AG10803 (cell line): ENCODE measurements at places on chromosomes 2 and 18.
A peak's percentile ranks its signal among the peaks of the same experiment; 100 is the strongest.

- DNase-seq, result no peak
Observed at GRCh38 chr2:238284802-238285515, 3.5 kb downstream of the PER2 start.

DNA sequence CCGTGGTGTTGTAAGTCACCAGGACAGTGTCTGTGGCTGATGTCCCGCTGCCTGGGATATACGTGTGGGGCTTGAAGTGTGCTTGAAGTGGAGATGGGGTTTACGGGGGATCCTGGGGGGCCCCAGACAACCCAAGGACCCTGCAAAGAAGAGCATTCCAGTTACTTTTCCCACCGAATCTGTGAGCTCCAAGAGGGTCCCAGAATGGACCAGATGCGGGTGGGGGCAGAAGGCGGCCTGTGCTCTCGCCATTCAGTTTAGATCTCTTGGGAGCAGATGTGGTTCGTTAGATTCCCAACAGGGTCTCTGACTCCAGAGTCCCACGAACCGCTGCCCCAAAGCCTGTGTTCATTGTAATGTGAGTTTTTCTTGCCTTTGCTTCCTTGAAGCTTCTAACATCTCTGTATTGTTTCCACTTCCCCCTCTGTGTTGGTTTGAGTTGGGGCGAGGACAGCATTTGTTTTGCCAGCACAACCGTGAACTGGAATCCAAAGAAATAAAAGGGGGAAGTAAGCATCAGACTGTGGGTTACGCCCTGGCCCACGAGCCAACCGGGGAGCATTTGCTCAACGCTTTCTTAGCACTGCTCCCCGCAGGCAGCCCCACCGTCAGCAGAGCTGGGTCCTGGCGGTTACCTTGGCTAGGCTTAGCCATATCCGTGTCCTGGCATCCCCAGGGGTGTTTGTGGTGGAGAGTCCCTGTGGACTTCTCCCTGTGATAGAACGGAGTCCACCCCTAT is 92.1 kb downstream of the SH3BP4 start:
- no peak for DNase-seq

DNA sequence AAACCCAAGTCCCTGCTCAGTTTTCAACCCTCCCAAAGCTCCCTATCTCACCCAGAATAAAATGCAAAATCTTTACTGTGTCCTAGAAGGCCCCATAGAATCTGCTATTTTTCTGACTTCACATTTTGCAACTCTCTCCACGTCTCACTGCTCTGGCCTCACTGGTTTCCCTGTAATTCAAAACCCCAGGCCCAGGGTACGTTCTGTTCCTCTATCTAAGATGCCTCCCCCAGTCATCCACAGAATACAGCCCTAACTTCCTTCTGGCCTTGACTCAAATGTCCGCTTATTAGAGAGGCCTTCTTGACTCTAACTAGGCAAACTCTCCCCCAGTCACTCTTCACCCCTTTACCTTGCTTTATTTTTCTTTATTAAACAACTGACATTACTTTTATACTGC is 42.0 kb downstream of the FAM161A start:
- no peak for DNase-seq

DNA sequence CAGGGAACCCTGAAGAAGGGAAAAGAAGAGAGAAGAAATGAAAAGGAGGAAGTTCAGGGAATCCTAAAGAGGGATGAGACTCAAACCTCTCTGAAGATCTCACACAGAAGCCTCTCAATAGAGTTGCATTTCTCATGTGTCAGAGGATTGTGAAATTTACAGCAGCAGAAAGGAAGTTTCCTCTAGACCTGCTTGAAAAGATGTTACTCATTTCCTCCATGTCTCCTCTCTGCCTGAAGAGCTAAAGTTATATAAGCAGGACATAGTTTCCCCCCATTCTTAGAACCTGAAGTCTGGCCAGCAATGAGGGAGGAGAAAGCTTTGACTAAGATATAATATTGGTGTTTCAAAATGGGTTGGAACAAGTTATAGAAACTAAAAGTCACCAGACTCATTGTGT is 1155.6 kb downstream of the LRP1B start:
- peak; percentile 6 for DNase-seq

- no peak for DNase-seq
Observed at GRCh38 chr18:68461481-68462018, 253.4 kb downstream of the TMX3 start.

GRCh38 chr2:44360749-44361329 is 455 bp downstream of the PREPL start:
- peak; percentile 27 for DNase-seq

- peak; percentile 7 for DNase-seq
Observed at GRCh38 chr2:135762022-135762421, 20.4 kb downstream of the UBXN4 start.

GRCh38 chr18:9642799-9643462 is 28.6 kb upstream of the PPP4R1 start:
- DNase-seq, result peak; percentile 42

- DNase-seq, result peak; percentile 6
Observed at GRCh38 chr2:15096873-15097272, 464.3 kb downstream of the NBAS start.

GRCh38 chr18:2402084-2402483 is 169.2 kb downstream of the METTL4 start:
- DNase-seq, result peak; percentile 67

GRCh38 chr2:78766459-78766858 is 259.0 kb upstream of the REG3G start:
- DNase-seq, result no peak

GRCh38 chr2:113056521-113056920 is 2.5 kb upstream of the IL36RN start:
- no peak for DNase-seq

GRCh38 chr2:56369316-56369715 is 185.5 kb downstream of the CCDC85A start:
- DNase-seq, result peak; percentile 25

GRCh38 chr2:33312355-33312754 is 164.1 kb upstream of the RASGRP3 start:
- peak; percentile 72 for DNase-seq

- peak; percentile 46 for DNase-seq
Observed at GRCh38 chr2:207115715-207116364, 49.9 kb downstream of the KLF7 start.

- no peak for DNase-seq
Observed at GRCh38 chr2:26870585-26871095, 22.7 kb downstream of the DPYSL5 start.

- no peak for DNase-seq
Observed at GRCh38 chr2:126826491-126826890, 72.2 kb upstream of the TEX51 start.

- DNase-seq, result no peak
Observed at GRCh38 chr2:130806370-130806769, 30.3 kb upstream of the ARHGEF4 start.

DNA sequence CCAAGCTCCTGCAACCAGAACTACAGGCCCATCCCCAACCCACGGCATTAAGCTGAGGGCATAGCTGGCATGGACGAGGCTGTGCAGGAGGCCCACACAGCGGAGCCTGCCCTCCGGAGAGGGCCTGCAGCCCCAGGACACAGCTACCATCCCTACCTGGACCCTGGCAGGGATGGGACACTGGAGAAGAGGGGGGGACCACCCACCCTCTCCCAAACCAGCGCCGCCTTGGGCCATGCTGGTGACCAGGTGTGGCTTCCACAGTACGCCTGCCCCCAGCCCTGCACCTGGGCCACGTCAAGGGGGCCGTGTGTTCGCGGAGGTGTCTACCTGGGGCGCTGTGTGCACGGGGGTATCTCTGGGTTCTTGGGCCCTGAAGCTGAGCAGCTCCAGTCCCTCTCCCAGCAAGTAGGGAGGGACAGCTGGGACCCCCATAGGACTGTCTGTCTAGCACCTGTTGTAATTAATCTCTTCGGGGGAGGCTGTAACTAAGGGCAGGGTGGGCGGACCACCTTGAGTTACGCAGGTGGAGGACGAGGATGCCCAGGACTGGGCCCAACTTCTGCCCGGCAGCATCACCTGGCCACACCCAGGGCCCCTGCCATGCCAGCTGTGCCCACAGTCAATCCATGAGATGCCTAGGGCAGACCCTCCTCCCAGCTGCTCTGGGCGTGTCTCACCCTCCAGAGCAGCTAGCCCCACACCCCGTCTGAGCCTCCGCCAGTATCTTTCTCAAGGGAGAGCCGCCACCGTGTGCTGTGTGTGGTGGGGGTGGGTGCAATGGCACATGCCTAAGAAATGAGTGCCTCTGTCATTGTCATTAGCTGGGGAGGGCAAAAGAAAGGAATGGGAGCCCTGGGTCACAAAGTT is 18.3 kb downstream of the HS6ST1 start:
- peak; percentile 47 for DNase-seq

DNA sequence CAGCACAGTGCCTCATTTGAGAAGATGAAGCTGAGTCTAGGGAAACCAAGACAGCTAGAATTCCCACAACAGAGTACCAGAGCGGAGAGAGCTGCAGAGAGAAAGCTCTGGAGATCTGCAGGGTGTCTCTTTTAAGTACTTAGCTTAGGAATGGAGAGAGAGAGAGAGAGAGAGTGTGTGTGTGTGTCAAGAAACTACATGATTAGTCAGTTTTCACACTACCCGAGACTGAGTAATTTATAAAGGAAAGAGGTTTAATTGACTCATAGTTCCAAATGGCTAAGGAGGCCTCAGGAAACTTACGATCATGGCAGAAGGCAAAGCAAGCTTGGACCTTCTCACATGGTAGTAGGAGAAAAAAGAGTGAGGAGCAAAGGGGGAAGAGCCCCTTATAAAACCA is 64.0 kb downstream of the HIBCH start:
- DNase-seq, result no peak

DNA sequence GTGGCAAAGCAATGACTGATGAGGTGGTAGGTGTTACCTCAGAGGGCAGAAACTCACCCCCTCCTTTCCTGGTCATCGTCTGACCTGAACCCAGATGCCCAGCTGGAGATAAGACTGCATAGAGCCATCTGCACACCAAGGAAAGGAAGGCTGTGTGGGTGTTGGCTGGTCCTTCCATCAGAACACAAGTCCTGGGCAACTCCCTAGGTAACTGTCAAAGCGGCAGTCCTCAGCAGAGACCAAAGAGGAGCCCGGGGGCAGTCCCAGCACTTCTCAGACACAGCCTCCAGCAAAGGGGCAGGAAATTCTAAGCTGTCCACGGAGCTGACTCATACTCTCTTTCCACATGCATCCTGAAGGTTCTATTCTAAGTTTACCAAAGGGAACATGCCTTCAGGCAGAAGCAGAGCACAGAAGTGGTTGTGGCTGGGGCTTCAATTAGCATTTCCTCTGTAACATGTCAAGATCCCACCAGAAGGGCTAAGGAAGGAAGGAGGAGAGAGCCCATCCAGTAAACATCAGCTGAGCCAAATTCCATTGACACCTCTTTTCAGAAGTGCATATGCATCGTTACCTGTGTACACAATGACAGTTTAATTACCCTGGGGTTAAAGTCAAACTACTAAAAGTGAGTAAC is 54.7 kb downstream of the SPRED2 start:
- peak; percentile 77 for DNase-seq

DNA sequence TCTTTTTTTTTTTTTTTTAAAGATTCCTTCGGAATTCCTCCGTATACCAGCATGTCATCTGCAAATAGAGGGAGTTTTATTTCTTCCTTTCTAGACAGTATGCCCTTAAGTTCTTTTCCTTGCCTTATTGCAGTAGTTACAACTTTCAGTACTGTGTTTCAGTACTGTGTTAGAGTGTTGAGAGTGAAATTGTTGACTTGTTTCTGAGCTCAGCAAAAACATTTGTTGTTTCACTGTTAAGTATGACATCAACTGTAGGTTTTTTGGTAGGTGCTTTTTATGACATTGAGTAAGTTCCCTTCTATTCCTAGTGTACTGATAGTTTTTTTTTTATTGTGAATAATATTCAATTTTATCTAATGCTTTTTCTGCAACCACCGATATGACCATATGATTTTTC is 43.9 kb downstream of the ACVR2A start:
- no peak for DNase-seq

- DNase-seq, result peak; percentile 76
Observed at GRCh38 chr2:221502270-221503010, 69.7 kb downstream of the EPHA4 start.

DNA sequence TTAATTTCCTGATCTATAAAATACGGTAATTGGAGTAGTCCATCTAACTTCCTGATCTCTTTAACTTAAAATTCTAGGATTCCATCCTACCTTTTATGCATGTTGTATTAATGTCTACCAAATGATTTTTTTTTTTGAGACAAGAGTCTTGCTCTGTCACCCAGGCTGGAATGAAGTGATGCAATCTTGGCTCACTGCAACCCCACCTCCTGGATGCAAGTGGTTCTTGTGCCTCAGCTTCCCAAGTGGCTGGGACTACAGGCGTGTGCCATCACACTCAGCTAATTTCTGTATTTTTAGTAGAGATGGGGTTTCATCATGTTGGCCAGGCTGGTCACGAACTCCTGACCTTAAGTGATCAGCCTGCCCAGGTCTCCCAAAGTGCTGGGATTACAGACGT is 47.8 kb downstream of the CFAP36 start:
- peak; percentile 14 for DNase-seq

- DNase-seq, result no peak
Observed at GRCh38 chr2:139885921-139886498, 1105.8 kb upstream of the NXPH2 start.

DNA sequence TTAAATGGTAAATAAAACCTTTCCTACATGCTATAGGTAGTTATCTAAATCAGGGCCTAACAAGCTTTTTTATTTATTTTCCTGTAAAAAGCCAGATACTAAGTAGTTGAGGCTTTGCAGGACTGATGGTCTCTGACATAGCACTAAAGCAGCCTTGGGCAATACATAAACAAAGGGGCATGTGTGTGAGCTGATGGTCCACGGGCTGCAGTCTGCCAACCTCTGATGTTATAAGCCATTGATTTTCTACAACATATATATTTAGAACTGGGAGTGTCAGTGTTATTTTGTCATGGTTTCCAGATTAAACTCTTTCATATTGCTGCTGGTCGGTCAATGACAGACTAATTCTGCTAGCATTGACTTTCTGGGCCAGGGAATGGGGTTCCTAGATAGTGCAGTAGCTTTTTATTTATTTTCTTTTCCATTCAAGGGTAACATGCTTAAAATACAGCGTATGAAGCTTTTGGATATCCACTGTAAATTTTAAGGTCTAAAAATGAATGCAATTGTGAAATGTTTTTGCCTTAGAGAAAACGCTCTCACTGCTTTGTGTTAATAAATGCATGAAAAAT is 134.0 kb downstream of the NEDD4L start:
- DNase-seq, result no peak

DNA sequence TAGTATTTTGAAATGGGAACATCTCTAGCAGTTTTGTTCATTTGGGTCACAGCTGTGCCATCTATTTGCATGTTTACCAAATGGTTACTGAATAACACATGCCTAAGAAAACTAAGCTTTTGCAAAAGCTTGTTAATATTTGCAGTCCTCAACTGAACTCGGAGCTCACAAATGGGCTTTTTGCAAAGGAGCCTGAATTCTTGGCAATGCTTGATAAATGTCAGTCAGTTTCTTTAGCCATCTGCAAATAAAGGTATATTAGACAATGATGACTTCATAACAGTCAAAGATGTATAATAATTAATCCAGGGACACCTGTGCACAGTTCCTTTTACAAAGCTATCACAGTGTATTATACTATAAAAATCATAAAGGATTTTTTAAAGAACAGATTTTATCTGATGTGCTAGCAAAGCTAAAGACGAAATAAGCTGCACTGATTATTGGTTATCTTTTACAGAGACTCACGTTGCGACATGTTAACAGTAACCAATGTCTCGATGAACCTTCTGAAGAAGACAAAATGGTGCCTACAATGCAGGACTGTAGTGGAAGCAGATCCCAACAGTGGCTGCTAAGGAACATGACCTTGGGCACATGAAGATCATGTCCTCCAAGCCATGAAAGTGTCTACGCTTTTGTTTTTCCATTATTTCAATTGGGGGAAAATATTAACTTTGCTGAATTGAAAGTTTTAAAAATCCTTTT is 248.4 kb upstream of the KCNJ3 start:
- no peak for DNase-seq
